ENCODE measurements at places on chromosomes 6 and 20.

- DNase-seq = no peak
These were observed 75.5 kb upstream of the TINAG start for GRCh38 chr6:54232703-54233102.

DNA sequence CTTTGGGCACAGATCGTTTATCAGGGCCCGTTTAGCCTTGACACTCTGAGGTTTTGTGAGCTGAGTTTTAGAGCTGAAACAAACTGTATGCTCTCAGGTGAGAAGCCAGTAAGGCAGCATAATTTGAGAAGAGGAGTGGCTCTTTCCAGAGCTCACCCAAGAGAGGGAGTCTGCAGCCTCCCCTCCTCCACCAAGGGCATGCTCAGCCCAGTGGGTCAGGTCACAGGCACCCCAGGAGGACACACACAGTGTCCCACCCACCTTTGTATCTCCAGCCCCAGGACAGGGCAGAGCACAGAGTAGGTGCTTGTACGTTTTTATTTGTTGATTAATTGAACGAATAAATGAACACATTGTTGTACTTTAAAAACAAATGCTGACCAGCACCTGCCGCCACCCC lies 3.4 kb downstream of the TSPO2 start:
- DNase-seq = no peak

DNA sequence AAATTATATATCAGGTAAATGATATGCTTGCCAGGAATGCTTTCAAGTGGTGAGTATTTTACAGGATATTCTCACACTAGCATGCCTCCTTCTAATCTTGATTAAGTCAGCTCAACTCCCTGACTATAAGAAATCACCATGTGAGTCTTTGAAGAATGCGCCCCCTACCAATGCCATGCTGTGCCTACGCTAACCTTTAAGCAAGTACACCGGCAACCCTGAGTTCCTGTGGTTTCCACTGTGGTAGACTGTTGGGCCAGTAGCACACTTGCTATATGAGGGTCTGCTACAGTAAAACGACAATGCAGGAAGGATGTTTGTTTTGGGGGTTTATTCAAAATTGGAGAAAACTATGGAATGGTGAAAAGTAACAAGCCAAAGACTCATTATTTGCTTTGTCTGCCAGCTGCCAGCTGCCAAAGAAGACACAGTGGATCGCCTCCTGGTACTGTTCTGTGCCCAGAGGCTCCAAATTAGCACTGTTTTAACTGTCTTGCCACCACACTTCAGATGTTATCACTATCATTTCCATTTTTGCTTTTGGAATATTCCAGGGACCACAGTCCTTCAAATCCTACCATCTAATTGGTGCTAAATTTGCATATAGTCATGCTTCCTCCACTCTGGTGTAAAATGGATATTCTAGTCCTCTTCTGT lies 333.5 kb downstream of the RNGTT start:
- DNase-seq = no peak

DNA sequence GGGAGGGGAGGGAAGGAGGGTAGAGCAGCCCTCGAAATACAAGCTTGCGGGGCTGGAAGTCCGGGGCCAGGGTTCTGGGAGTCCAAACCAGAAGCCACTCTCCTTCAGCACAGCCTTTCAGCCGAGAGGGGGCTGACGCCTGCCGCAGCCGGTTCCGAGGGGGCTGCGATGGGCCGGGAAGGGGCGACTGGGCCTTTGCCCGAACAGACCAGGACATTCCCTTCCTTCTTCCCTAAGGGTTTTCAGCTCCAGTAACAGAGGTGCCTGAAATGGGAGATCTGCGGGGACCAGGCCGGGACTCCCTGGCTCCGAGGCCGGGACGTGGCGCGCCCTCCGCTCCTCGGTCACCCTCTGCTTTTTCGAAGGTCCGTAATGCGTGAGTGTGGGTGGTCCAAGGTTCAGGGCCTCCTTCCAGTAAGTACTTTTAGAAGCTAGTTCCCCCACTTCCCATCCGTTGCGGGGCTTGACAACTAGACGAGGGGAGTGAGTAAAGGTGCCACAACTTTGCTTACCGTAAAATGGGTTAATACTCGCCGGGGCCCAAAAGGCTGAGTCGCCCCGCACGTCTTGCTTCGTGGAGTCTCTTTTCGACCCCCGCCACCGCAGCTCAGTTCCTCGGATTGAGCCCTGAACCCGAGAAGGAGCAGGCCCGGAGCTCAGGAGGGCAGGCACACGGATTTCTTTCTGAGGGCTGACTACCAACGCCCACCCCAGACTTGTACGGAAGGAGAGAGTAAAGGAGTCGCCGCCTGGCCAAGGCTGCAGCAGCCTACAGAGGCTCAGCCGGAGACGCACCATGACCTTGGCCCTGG lies 2.9 kb upstream of the OLIG3 start:
- no peak for DNase-seq

GRCh38 chr6:13405961-13406477 lies 77.7 kb upstream of the TBC1D7 start:
- no peak for DNase-seq

DNA sequence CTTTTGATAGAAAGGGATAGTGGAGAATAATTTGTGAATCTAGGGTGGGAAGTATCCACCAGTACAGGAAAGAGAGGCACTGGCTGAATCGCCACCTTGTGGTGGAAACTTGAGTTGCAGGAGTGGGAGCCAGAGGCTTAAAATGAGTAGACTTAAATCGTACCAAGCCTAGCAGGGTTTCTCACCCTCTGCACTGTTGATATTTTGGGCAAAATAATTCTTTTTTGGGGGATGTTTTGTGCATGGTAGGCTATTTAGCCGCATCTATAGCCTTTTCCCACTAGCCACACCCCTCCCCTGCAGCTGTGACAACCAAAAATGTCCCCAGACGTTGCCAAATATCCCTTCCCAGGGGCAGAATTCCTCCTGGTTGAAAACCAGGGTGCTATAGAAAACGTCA lies 119.1 kb downstream of the DHX35 start:
- peak; percentile 18 for DNase-seq

DNA sequence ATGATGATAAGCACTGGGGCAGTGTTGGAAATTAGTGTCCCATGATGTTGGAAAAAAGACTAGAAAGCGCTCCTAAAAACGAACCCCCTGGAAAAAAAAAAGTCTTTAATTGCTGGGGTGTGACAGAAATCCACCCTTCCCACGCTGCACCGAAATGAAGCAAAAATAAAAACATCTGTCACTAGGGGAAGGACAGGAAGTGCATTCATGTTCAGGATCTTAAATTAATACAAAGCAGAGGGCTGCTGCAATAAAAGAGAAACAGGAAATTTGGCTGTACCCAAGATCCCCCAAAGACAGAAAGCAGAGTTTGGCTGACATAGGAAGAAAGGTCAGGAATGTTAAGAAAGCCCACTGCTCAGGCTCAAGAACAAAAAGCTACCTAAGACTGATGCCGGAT lies 333.9 kb downstream of the TBC1D32 start:
- no peak for DNase-seq

DNA sequence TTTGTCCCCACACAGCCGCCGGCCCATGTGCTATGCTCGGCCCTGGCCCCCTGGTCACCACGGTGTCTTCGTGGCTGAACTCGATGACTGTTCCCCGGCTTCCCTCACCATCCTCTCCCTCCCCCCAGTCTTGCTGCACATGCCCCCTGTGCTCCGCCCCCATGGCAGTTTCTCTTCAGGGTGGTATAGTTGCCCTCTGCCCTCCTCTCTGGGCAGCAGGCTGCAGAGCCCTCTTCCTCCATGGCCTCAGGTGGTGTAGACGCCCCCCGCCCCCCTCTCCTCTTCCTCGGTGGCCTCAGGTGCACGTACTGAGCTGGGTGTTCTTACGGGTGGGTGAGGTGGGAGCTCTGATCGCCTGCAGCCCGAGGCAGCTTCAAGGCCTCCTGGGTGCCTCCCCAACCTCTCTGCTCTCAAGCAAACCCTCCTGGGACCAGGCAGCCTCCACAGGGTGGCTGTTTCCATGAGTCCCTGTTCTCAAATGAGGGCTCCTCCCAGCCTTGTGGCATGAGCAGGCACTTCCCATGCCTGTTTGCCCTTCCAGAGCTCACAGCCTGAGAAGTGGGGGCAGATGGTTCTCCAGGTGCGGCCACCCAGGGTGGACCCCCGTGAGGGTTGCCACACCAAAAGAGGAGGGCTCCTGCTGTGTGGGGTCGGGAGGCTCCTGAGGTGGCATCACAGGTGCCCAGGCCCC lies 24.8 kb downstream of the COL20A1 start:
- no peak for DNase-seq

- DNase-seq = no peak
These were observed 88.2 kb downstream of the SLC22A23 start for GRCh38 chr6:3368685-3369084.

GRCh38 chr6:170233286-170234205 lies 57.3 kb downstream of the DLL1 start:
- peak; percentile 82 for DNase-seq

DNA sequence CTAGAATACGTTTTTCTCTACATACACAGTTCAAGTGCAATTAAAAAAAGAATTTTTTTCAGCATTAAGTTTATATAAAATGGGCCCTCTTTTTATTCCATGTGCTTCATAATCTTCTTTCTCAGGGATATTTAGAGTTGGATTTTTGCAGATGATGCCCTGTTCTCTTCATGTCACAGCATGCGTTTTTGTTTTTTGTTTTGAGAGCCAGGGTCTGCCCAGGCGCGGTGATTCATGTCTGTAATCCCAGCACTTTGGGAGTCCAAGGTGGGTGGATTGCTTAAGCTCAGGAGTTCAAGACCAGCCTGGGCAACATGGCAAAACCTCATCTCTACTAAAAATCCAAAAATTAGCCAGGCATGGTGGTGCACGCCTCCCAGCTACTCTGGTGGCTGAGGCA lies 82.9 kb upstream of the PRND start:
- DNase-seq = no peak

DNA sequence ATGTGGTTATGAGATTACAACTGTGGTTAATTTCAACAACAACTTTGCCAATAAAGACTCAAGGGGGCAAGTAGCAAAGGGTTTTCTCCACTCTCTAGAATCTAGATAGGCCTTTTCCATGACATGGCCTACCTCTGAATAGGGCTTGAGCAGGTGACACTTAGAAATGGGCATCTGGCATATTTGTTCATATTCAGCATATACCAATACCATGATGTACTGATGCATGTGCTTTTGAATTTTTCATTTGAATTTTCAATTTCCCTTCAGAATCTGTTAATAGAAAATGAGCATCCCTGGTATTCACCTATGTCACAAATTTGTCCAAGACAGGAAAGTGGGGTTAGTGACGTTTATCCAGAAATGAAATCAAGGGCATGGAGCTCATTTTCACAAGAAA lies 757.5 kb upstream of the NRSN1 start:
- DNase-seq = no peak

GRCh38 chr6:53724501-53724900 lies 58.9 kb upstream of the KLHL31 start:
- no peak for DNase-seq

- DNase-seq = no peak
These were observed 216.2 kb downstream of the NFATC2 start for GRCh38 chr20:51326201-51326819.

- no peak for DNase-seq
These were observed 9.2 kb downstream of the CPNE5 start for GRCh38 chr6:36829919-36830544.

DNA sequence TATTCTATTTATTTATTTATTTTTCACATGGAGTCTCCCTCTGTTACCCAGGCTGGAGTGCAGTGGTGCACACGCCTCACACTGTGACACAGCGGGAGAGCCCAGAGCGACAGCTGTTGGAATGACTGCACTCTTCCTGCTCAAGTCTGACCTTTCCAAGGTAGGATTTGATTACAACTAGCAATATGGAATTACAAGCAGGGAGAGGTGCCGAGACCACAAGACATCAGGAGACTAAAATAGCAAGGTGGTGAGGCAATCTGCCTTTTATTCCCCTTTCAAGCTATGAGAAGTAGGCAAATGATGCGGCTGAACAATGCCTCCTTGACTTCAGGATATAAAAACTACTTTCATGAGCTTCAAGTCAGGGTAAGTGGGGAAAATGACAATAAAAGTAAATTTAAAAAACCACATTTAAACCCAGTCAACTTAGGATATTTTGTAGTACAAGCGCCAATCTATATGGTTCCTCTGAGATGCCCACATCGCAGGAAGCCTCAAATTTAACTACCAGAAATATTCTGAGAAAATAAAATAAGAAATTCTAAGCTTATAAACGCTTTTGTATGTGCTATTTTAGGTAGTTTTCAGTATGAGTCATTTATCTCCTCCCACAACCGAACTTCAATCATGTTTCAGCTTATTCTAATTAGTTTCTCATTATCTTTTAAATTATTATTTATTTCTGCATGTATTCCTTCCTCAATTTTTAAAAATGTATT lies 146.9 kb upstream of the SGK1 start:
- DNase-seq = peak; percentile 77

GRCh38 chr6:169167581-169168301 lies 85.9 kb downstream of the THBS2 start:
- no peak for DNase-seq

DNA sequence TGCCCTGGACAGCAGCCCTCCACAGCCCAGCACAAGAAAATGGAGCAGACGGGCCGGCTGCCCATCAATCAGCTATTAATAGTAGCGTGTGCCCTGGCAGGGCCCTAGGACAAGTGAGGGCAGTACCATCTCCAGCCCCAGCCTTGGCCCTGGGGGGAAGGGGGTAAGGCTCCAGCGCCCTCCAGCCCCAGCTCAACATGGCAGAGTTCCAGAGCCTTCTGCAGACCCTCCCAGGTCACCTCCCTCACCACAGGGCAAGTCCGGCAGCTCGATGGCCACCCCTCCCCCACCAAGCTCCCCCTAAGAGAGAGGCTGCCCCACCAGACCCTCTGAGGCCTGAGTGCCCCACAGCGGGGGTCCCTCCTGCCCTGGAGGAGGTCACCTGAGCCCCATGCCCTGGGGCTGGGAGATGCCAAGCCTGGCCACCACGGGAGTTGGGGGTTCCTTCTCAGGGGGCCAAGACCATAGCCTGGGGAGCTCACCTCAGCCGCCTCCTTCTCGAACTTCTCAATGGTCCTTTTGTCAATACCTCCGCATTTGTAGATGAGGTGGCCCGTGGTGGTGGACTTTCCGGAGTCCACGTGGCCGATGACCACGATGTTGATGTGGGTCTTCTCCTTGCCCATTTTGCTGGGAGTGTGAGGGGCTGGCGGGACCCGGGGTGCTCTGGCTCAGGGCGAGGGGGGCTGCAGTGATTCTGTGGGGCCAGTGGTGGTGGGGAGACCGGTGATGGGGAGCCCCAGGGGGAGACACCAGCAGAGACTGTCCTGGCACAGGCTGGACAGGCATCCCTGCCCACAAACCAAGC lies 1.5 kb downstream of the EEF1A2 start:
- no peak for DNase-seq

DNA sequence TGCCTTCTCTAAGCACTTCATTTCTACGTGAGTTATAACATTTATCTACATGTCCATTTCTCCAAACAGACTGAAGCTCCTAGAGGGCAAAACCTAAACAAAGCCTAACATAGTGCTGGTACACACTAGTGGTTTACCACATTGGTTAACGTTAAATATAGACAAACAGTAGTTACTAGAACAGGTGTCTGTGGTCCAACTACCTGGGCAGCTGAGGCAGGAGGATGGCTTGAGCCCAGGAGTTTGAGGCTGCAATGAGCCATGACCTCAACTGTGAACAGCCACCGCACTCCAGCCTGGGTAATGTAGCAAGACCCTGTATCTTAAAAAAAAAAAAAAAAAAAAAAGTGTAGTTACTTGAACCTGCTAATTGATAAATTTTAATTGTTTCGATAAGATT lies 26.5 kb downstream of the PTPRK start:
- DNase-seq = no peak

GRCh38 chr6:34243901-34244884 lies 4.6 kb downstream of the SMIM29 start:
- no peak for DNase-seq

All from SHP77 treated with DMSO at 0.1 percent for 48 hours (cell line).